ENCODE measurements at places on chromosomes 5 and 9. TPM values are rescaled to one million over a fixed set of nuclear protein-coding genes. Genes with fewer than 3 reads are reported as not detected.

Gene CCNO
- 9.9 TPM for polyA plus RNA-seq

Gene LRRC19
- polyA plus RNA-seq: 0.15 TPM

DNA sequence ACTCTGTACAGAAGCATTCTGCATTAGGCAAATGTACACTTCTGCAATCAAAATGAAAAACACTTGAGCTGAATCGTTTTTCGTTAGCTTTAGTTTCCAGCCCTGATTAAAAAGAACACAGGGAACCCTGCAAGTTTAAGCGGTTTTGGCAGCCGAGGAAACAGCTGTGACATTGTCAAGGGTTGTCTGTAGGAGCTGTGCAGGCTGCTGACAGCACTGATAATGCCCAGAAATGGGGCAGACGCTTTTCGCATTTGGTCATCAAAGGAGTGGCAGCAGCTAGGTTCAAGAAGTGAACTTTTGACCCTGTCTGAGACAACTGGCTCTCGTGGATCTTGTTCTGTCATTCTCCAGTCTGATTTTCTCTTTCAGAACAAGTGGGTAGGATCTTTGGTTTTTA lies 165.6 kb upstream of the CCDC152 start:
- peak; percentile 64 for DNase-seq

DNA sequence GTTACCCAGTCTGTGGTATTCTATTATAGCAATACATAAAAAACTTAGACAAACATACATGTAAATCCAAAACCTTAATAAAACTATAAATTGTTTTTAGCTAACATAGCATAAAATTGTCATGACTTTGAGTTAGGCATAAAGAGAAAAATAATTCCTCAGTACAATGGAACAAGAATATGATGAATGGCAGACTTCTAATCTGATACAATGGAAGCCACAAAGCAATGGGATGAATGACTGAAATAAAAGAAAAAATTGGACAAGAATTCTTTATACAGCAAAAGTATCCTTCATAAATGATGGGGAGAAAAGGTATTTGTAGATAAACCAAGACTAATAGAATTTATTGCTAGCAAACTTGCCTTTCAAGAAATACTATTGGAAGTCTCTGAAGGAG lies 524.2 kb downstream of the GABRG2 start:
- no peak for DNase-seq

GRCh38 chr9:137592767-137593166 lies 2.5 kb upstream of the ZMYND19 start:
- DNase-seq: no peak

DNA sequence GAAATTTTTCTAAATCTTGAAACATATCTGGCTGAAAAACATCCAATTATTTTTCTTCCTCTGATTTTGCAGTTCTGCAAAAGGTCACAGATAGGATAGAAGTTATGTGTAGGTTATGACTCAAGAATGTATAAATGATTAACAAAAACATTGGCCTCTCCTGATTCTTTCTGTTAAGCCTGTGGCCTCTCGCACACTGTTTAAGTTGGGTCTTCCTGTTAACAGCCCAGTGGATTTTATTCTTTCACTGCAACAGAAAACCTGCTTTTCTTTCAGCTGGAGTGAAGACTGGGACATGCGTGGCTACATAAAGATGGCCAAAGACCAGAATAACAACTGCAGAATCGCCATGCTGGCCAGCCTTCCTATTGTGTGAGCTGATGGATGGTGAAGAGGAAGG lies 17.1 kb upstream of the SPATA31E1 start:
- DNase-seq: no peak

Gene PCDHA12
- 0.14 TPM for polyA plus RNA-seq

- no peak for DNase-seq
Measured at GRCh38 chr5:72151646-72152045, 44.4 kb downstream of the MAP1B start.

GRCh38 chr9:122463828-122464632 lies 13.7 kb downstream of the OR1J1 start:
- DNase-seq: no peak

Gene MYMK
- 3.5 TPM for polyA plus RNA-seq

DNA sequence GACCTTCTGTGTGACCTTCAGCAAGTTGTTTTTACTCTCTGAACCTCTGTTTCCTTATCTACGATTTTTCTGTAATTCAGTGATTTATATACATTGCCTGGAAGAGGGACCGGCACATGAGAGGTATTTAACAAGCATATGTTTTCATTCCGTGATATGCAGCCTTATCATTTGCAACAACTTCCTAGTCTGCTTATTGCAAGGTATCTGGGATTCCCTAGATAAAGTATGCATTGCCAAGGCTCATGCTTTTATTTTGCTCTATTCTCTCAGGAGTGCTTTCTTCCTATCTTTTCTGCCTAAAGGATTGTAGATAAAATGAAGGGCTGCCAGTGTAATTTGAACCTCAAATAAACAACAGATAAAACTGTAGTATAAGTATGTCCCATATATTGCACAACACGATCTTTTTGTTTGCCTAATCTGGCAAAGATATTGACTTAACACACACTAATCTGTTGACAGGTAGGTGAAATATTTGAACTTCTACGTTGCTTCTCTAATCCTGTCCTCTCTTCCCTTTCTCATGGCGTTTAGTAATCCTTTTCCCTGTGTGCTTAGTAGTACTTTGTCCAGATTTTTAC lies 377.2 kb upstream of the TNC start:
- DNase-seq: no peak

- DNase-seq: no peak
Measured at GRCh38 chr5:169997798-169998197, 17.5 kb upstream of the INSYN2B start.

GRCh38 chr5:150582241-150583109 lies 58.0 kb upstream of the SYNPO start:
- DNase-seq: peak; percentile 83

Gene FOXD4L3
- polyA plus RNA-seq: not detected

GRCh38 chr5:112123086-112123485 lies 296.0 kb downstream of the EPB41L4A start:
- DNase-seq: no peak

DNA sequence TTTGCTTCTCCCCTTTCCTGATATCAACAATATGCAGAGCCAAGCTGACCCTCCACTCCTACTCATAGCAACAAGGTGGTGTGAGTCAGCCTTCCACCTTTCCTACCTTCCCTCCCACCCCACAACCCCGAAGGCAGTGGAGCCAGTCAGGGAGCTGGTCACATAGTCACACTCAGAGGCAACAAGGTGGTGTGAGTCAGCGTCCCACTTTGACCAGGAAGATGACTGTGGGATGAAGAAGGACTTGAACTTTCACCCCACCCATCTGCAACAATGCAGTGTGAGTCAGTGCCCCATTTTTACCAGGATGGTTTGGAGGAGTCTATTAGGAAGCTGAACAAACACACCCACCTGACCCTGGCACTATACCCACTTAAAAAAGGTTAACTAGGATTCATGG lies 30.1 kb upstream of the ZNF782 start:
- DNase-seq: no peak

Gene PRRT1B
- polyA plus RNA-seq: 4.1 TPM

GRCh38 chr9:20197976-20198685 lies 409.3 kb upstream of the SLC24A2 start:
- no peak for DNase-seq

Gene GFI1B
- 1.3 TPM for polyA plus RNA-seq

DNA sequence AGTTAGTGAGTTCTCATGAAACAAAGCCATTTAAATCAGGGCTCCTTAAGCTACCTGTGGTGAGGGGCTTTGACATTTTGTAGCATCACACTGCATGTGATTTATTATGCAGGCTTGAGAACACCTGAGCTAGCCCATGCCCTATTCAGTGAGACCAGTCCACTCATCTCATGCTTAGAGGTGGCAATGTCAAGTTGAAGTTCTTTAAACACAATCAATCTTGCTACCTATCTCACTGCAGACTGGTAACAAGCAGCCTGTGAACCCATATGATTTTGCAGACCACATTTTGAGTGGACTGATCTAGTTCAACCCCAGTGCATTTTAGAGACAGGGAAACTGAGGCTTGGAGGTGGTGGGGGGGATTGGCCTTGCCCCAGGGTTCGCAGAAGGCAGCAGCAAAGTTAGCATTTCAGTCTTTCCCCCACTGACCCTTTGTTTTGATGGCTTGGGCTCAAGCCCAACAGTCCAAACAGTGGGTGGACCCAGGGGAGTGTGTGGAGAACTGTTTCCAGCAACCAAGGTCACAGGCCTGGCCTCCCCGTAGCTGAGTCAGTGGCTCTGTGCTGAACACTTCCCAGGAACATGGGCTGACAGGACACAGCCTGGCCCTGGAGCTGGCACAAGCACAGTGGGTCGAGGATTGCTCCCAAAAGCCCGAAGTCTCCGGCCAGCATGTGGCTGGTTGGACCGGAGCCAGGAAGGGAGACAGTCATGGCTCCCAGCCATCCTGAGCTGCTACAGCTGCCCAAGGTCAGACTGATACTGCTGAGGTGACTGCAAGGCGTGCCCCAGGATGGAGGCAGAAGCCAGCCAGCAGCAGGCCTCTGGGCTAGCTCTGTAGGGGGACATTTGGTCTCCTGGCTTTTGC lies 95.3 kb downstream of the RGS3 start:
- peak; percentile 65 for DNase-seq

GRCh38 chr5:63398346-63398745 lies 563.9 kb downstream of the HTR1A start:
- no peak for DNase-seq

DNA sequence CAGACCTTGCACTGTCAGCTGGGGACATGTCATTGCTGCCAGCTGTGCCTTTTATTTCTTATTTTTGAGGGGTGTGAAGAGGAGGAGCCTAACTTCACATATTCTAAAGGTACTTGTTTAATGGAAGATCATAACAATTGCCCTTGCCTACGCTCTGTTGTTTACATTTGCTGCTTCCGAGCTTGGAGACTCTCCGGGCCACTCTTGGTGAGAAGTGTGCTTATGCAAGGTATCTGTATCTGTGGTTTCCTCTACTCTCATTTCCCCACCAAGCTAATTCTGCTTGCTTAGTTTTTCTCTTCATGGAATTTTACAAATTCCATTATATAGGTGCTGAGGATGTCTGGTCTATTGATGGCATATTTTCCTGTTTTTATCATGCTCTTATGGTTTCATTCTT lies 105.3 kb downstream of the RASGRF2 start:
- DNase-seq: no peak
